Amniotic stem cell (primary cell): ENCODE measurements at places on chromosomes 6 and 20.
A peak's percentile ranks its signal among the peaks of the same experiment; 100 is the strongest.

GRCh38 chr6:106308985-106309384, 16.6 kb downstream of the ATG5 start:
- no peak for DNase-seq

GRCh38 chr6:166343150-166343487, 774 bp upstream of the SFT2D1 start:
- DNase-seq, result no peak

DNA sequence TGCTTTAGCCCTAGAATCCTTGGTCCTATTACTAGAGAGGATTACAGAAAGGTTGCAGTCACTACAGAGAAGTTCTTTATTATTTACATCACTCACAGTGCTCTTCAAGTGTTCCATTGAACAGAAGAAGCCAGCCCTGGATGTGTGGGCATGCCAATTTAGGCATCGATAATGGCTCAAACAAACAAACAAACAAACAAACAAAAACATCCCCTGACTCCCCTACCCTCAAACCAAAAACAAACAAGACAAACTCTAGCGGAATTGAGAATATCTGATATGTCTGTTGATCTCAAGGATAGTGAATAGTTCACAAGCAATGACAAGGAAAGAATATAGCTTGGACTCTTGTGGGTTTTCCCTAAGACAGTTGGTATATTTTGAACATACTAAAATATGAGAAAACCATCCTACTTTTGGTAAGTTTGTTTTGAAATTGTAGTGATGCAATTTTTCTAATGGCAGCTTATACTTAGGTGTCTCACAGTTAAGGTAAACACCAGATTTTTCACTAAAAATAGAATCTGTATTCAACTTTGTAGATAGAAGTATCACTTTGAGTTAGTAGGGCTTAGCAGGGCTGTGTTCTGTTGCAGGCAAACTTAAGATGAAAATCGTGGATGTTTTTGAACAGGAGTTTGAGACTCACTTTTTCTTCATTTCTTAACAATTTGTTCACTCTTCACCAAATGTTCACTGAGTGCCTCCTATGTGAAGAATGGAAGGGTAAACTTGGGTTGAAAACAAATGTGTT, 92.8 kb upstream of the FAM184A start:
- DNase-seq, result no peak

- peak; percentile 45 for DNase-seq
Observed at GRCh38 chr20:39081255-39081654, 119.1 kb downstream of the DHX35 start.

DNA sequence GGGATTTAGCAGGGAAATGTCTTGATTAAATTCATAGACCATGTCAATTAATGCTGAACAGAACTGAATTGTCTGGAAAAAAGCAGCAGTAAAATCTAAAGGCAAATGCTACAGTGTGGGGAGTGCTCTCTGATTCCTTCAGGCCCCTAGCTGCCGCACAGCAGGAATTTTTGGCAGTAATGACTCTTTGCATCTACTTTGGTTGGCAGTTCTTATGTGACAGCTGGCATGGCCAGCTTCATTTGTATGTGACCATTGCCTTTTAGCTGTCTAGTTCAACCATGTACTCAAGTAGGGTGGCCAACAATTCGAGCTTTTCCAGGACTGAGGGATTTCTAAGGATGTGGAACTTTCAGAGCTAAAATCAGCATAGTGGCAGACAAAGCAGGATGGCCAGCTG, 499.1 kb upstream of the MAN1A1 start:
- no peak for DNase-seq

DNA sequence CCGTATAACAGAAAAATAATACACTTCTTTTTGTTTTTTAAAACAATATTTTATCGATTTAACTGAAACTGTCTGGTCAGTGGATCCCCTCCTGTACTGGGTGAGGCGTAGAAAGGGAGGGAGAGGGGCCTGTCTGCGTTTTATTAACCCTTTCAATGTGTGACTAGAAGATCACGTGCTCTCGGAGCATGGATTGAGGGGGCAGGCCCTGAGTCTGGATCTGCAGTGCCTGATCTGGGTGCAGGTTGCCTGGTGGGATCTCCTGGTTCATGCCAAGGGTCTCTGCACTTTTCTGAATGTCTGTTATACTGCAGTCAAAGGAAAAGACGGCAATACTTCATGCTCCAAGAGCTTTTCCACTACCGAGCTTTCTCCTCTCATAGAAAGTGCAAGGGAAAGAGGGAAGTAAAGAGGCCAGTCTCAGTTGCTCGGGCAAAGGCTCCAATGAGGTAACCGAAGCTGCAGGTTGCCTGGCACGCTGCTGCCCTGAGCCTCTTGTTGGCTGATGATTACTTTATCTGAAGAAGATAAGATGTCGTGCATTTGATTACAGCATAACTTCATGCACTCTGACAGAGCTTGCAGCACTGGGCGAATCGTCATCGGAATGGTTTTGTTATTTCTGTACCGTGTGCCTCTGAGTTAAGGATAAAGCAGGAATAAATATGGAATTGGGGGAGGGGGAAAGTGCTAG, 167.5 kb upstream of the PMEPA1 start:
- DNase-seq, result no peak

DNA sequence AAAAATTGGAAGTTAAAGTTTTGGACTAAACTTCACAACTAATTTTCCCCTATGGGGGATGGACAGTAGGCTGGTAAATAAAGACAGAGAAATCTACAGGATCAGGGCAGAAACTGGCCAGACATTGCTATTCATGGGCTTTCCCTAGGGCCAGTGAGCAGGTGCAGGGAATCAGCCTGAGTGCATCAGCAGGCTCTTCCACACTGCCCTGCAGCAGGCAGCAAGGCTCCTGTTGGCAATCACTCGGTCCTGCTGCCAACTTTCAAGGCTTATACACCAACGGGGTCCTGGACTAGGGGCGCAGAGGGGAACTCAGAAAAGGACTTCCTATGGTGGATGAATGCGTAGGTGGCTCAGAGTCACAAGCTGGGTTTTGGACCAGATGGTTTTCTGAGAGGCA, 59.8 kb upstream of the NHSL1 start:
- DNase-seq, result no peak

DNA sequence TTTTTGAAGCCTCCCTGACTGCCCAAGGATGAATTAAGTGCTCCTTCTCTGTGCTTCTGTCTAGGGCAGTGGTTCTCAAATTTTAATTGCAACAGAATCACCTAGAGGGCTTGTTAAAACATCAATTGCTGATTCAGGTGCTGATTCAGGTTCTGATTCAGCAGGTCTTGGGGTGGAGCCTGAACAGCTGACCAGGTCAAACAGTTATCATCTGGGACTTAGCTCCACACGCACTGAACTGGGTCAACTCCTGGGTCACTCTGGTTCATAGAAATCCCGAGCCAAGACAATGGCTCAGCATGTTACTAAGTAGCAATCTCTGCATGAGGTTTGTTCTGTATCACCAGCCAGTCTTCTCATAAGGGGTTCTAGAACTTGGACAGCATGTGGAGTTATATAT, 192.3 kb downstream of the GJA1 start:
- DNase-seq, result no peak

GRCh38 chr6:146526192-146526591, 17.4 kb upstream of the RAB32 start:
- no peak for DNase-seq

DNA sequence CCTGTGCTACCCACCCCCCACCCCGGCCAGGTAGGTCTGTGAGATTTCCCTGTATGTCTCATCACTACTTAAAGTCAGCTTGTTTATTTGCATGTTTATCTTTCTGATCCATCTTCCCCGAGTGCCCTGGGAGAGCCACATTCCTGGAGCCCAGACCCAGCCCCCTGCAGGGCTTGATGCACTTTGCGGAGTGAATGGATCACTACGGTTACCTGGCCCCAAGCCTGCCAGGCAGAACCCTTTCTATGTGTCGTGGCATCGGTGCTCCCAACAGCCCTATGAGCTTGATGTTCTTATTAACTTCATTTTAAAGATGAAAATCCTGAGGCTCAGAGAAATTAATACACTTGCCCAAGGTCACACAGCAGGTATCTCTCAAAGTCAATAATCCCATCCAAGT, 13.6 kb upstream of the SLCO4A1 start:
- no peak for DNase-seq

GRCh38 chr6:105815661-105816555, 270.2 kb upstream of the PRDM1 start:
- DNase-seq, result no peak

DNA sequence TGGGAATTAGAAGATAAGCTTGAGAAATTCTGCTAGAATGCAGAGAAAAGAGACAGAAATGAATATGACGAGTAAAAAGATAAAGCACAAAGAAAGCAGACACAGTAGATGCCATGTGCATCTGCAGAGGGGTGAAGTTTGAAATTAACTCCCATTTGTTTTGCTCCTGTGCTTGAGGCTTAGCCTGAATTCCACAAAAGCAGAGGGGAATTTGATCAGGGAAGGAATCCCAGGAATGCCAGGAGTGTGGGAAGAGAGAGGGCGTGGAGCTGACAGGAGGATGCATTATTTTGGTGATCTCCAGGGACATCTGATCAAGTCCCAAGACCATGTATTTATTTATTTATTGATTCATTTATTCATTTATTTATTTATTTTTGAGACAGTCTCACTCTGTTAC, 55.6 kb downstream of the SLC22A1 start:
- DNase-seq, result no peak

DNA sequence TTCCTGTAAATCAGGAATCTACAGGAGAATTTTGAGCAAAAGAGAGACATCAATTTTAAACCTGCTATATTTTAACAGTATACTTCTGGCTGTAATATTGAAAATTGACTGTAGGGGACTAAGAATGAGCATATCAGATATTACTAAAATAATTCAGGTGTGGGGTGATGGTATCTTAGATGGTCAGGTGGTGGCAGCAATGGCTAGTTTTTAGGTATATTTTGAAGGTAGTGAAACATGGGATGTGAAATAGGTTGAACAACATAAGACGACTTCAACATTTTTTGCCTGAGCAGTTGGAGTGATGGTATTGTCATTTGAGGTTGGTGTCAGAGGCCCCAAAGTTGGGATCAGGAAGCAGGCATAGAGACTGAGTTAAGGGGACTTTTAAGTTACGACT, 32.1 kb downstream of the FAM83B start:
- DNase-seq, result no peak

- DNase-seq, result no peak
Observed at GRCh38 chr20:62409931-62410745, 3.1 kb upstream of the CABLES2 start.

DNA sequence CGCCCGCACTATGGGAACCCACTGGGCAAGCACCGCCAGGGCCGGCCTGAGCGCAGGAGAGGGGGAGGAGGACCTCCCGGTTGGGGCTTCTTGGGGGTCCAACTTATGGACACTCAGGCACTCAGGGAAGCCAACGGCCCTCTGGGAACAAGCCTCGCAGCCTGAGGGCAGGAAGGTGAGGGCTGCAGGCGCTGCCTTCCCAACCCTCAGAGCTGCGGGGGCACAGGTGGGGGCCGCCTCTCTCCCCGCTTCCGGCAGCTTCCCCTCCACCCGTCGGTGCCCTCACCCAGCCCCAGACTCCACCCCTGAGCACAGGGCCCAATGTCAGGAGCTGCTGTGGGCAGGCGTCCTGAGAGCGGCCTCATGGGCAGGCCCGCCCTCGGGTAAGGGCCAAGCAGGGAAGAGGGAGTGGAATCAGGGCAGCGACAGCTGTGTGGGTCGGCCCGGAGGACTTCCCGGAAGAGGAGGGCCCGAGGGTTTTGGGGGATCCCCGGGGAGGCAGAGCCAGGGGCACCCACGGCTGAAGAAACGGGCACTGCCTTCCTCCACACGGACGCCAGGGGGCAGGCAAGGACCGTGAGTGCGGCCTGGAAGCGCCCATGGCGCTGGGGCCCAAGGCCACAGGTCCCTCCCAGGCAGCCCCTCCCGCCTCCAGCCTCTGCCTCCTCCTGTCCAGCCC, 488 bp upstream of the PTK6 start:
- DNase-seq, result peak; percentile 89

- no peak for DNase-seq
Observed at GRCh38 chr6:137804637-137805036, 62.4 kb upstream of the TNFAIP3 start.

DNA sequence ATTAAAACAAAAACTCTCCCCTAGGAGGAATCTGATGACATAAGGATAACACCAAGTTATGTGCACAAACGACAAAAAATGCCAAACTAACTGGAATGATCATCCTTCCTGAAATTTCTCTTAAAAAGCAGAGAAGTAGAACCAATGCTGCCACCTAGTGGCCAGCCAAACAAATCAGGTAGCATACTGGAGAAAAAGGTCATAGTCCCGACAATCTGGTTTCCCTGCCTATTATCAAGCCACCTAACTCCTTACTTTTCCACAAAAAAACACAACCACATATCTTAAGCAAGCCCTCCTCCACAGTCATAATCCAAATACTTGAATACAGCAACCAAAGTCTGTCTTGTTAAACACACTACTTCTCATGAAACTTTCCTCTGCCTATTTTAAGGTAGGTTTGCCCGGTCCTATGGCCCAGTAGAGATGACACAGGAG, 5.3 kb downstream of the OARD1 start:
- DNase-seq, result peak; percentile 67

GRCh38 chr6:136720045-136720770, 72.1 kb downstream of the MAP3K5 start:
- no peak for DNase-seq

- peak; percentile 56 for DNase-seq
Observed at GRCh38 chr6:74366634-74367033, 670.6 kb downstream of the CD109 start.

DNA sequence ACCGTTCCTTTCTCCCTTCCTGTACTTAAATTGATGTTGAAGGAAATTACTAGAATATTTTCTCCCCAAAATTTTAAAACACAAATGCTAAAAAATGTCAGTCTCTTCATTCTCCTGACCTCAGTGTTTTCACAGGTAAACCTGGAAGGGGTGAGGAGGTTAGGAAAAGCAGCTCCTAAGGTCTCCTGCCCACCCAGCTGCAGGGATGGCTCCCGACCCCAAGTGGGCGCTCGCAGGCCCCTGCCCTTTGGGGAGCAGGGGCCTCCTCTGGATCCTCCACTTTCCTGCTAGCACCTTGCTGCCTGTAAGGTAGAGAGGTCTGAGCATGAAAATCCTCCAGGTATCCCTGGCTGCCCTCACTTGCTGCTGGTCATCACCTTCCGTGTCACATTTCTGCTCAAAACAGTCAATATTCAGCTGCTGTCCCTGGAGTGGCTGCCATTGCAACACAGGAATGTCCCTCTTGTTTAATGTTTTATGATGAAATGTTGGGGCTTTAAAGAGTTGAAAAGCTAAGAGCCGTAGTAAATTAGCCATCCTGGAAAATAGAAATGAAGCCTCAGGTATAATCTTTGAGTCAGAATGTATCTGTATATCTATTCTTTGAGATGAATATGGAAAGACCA, 10.9 kb upstream of the HSP90AB1 start:
- DNase-seq, result no peak
